ENCODE measurements at places on chromosomes 11 and 22.

DNA sequence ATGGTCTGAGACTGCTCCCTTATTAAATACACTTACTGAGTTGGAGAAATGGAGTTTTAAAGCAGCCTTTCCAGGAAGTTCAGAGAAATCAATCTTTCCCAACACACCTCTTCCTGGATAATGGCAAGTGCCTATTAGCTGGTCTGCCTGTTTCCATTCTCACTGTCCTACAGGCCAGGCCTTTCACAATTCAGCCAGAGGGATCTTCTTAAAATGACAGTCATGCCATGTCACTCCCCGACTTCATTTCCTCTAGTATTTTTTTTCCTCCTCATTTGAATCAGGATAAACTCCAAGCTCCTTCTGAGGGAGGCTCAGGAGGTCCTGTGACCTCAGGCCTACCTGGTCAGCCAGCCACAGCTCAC, 62.6 kb downstream of the FDX1 start:
- no peak for DNase-seq
- peaks cover 8% of the 10 kb centered on the region for H3K4me1 ChIP-seq
- H3K36me3 ChIP-seq: no peaks in the 10 kb centered on the region
- H3K4me3 ChIP-seq: no peak overlapping the region
- peaks cover 3% of the 10 kb centered on the region for H3K27me3 ChIP-seq

DNA sequence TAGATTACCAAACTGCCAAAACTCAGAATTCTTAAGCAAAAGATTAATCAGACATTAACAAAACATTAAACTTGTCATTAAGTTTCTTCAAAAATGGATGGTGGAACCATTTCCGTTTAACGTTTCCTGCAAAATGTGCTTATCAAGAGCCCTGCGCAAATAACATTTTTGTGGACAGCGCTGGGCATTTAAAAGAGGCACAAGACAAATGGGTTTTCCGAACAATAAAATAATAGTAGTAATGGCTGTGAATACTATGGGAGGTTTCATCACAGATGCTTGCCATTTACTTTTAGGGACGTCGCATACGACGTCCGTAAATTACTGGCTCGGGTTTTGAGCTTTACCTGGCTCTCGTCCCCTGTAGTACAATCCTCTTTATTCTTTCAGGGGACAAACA, 1.1 kb downstream of the NPAT start:
- no peak overlapping the region for H3K4me3 ChIP-seq
- peak overlapping the region; percentile 100 for H3K27ac ChIP-seq
- H3K4me1 ChIP-seq: peaks cover 26% of the 10 kb centered on the region

DNA sequence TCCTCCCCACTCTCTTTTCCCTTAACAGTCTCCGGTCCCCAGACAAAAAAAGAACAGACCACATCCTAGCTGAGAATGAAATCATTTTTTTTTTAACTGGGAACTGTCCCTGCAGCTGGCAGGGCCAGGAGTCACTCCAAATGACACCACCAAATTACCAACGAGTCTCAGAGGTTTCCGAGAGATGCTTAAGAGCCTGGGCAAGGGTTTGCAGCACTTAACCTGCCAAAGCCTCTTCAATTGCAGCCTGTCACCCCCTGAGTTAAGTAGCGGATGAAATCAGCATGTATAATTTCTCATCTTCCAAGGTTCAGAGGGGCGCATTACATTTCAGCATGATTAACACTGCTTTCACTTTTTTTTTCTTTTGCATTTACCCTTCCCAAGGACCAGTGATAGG, 71.8 kb downstream of the TENM4 start:
- H3K27me3 ChIP-seq: no peaks in the 10 kb centered on the region
- no peak overlapping the region for H3K4me3 ChIP-seq
- H3K4me1 ChIP-seq: no peaks in the 10 kb centered on the region
- no peaks in the 10 kb centered on the region for H3K36me3 ChIP-seq

- no peak overlapping the region for H3K4me3 ChIP-seq
- DNase-seq: no peak
- no peak overlapping the region for H3K27ac ChIP-seq
- no peaks in the 10 kb centered on the region for H3K27me3 ChIP-seq
- no peaks in the 10 kb centered on the region for H3K36me3 ChIP-seq
Observed at GRCh38 chr11:119652907-119653659, 75.9 kb downstream of the NECTIN1 start.

GRCh38 chr11:44243595-44244343, 66.2 kb downstream of the ALX4 start:
- no peak for DNase-seq
- H3K27me3 ChIP-seq: no peaks in the 10 kb centered on the region
- H3K27ac ChIP-seq: peak overlapping the region; percentile 68

GRCh38 chr11:78193806-78194205, 5.1 kb downstream of the USP35 start:
- no peak overlapping the region for H3K27ac ChIP-seq
- H3K27me3 ChIP-seq: no peaks in the 10 kb centered on the region
- H3K36me3 ChIP-seq: no peaks in the 10 kb centered on the region
- no peak for DNase-seq
- peak overlapping the region; percentile 13 for H3K4me3 ChIP-seq

DNA sequence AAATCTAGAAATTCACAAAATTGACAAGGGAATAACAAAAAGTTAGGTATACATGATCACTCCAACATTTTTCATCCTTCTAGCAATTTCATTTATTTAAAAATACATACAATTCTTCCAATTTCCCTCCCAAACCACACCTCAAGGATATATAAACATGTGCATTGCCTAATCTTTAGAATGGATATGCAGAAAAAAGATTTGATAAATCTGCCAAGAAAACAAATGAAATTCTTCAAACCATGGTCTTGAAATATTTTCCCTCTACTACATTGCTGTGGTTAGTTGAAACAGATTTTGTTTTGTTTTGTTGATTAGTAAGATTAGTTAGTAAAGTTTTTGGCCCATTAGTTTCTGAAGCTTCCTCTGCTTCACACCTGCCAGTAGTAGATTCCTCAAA, 703.3 kb upstream of the CCDC179 start:
- H3K27me3 ChIP-seq: no peaks in the 10 kb centered on the region
- no peaks in the 10 kb centered on the region for H3K4me1 ChIP-seq
- no peak overlapping the region for H3K27ac ChIP-seq
- no peak overlapping the region for H3K4me3 ChIP-seq

DNA sequence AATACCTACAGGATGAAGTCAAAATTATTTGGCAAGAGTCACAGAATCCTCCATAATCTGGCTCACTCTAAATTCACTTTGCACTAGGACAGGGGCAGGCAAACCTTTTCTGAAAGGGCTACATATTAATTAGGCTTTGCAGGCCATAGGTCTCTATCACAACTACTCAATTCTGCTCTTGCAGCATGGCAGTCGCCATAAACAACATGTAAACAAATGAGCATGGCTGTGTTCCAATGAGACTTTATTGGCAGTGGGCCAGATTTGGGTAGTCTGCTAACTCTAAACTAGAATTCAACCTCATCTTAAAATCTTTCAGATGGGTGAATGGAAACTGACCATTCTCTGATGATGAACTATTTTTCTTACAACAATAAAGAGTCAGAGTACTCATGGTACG, 5.8 kb downstream of the THRSP start:
- no peaks in the 10 kb centered on the region for H3K27me3 ChIP-seq
- DNase-seq: no peak
- H3K27ac ChIP-seq: no peak overlapping the region
- H3K4me3 ChIP-seq: no peak overlapping the region
- peaks cover under 1% of the 10 kb centered on the region for H3K4me1 ChIP-seq
- peaks cover 13% of the 10 kb centered on the region for H3K36me3 ChIP-seq

DNA sequence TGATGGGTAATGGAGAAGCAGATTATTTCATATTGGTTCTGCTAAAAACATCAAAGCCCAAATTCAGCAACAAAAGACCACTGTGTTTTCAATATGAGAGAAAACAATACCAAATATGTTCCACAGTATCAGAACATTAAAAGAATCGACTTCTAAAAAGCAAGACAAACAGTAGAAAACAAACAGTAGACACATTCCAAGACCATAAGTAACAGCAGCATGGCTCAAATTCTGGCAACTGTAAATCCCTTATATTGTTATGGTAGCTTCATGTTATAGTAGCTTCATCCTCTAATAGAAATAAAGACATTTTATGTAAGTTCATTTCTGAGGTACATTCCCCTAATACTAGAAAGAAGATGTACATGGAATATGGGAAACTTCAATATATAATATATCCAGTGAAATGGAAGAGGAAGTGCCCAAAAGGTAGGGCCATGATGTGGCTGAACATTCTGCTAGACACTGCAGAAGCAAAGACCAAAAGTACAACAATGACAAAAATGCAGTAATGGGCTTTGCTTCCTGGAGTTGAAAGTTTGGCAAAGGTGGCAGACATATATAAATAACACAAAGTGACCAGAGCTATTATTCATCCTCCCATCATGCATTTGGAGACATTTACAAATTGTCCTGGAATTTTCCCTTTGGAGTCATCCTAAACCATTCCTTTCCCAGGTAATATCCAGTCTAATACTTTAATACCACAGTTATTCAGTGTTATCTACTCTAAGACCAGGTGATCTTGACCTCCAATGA, 299.9 kb downstream of the DCDC1 start:
- H3K27ac ChIP-seq: no peak overlapping the region
- H3K27me3 ChIP-seq: no peaks in the 10 kb centered on the region
- H3K4me1 ChIP-seq: peaks cover 5% of the 10 kb centered on the region
- H3K4me3 ChIP-seq: no peak overlapping the region
- DNase-seq: no peak

DNA sequence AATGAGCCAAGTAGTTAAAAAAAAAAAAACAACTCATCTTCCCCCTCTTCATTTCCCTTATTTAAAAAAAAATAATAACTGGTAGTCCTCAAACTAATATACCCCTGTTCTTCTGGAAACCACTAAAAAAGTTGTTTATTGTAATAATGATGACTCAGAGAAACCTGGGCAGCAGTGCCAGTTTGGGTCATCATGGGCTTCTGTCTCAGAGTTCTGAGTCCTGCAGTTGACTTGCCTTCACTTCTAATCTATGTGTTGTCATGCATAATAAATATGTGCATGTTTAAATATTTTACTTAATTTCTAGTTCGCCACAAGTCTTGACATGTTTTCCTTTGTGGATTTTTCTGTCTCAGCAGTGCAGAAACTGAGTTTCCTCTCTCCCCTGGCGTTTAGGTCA, 46.8 kb downstream of the PPP2R1B start:
- no peak overlapping the region for H3K4me3 ChIP-seq
- H3K36me3 ChIP-seq: peaks cover 21% of the 10 kb centered on the region
- DNase-seq: no peak
- H3K27ac ChIP-seq: no peak overlapping the region
- H3K27me3 ChIP-seq: no peaks in the 10 kb centered on the region

DNA sequence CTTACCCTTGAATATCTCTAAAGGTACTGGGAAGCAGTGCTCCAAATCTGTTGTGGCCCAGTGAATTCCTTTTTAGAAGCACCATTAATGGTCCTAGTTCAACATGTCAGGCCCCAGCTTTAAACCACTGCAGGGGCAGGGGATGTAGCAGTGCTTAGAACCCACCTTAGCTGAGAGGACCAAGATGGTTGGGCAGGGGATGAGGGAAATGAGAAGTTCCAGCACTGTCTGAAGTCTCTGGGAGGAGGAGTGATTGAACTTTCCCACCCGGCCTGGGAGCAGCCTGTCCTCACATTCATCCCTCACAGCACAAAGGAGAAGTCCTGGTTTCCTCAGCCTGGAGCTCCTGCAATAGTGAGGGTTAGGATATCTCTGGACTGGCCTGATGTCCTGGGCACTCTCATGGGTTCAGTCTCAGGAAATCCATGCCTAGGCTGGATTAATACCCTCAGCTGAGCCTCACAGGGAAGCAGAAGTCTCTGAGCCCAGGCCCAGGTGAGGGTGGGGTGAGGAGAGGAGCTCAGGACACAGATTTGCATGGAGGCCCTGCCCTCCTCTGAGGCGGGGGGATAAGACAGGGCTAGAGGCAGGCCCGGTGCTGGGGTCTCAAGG, 28.6 kb upstream of the PRAME start:
- no peak overlapping the region for H3K27ac ChIP-seq
- no peak overlapping the region for H3K4me3 ChIP-seq
- no peaks in the 10 kb centered on the region for H3K4me1 ChIP-seq
- no peak for DNase-seq
- no peaks in the 10 kb centered on the region for H3K36me3 ChIP-seq
- peaks cover 89% of the 10 kb centered on the region for H3K27me3 ChIP-seq

- DNase-seq: no peak
- peak overlapping the region; percentile 20 for H3K27ac ChIP-seq
- no peaks in the 10 kb centered on the region for H3K27me3 ChIP-seq
- H3K36me3 ChIP-seq: no peaks in the 10 kb centered on the region
- H3K4me1 ChIP-seq: peaks cover 50% of the 10 kb centered on the region
- H3K4me3 ChIP-seq: no peak overlapping the region
Observed at GRCh38 chr22:17951315-17951714, 73.0 kb downstream of the MICAL3 start.

DNA sequence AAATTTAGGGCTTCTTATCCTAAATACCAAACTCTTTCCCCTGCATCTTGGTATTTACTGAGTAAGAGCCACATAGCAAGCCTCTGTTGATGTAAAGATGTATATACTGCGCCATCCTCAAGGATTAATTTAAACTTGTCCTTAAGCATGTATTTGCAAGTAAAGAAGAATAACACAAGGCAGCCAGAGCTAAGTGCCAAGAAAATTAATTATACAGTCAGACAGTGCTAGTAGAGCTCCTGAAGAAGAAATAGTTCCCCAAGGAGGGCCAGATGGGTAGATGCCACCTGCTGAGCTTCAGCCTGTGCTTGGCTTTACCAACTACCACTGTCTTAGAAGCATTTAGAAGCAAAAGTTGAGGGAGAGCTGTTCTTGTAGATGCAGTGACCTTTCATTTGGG, 470.0 kb downstream of the BUD13 start:
- H3K27me3 ChIP-seq: peaks cover 17% of the 10 kb centered on the region
- H3K4me3 ChIP-seq: no peak overlapping the region
- no peak overlapping the region for H3K27ac ChIP-seq
- no peaks in the 10 kb centered on the region for H3K36me3 ChIP-seq

DNA sequence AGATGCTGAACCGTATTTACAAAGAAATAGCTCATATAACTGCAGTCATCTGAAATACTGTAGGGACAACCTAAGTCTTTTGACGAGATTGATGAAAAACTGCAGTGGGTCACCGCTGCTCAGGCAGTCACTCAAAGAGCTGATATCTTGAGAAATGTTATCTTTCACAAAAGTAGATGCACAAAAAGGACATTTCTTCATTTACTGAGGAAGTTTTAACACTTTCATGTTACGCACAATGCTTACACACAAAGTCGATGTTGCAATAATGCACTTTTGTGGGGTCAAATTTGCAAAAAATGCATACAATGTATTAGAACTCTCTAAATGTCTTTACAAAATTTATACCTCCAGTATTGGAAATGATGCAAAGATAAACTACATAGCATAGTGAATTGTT, 16.2 kb upstream of the OR10V1 start:
- peaks cover 3% of the 10 kb centered on the region for H3K27me3 ChIP-seq
- no peak overlapping the region for H3K4me3 ChIP-seq
- no peak for DNase-seq
- H3K27ac ChIP-seq: no peak overlapping the region
- H3K36me3 ChIP-seq: no peaks in the 10 kb centered on the region

GRCh38 chr11:38425578-38425977, 1827.5 kb upstream of the RAG2 start:
- peak overlapping the region; percentile 72 for H3K27ac ChIP-seq
- H3K4me3 ChIP-seq: no peak overlapping the region
